ENCODE measurements at places on chromosomes 5 and 9.

- no peak for DNase-seq
Measured at GRCh38 chr5:91956738-91957137, 573.6 kb upstream of the ARRDC3 start.

GRCh38 chr5:42912184-42912798 lies 100.6 kb upstream of the SELENOP start:
- peak; percentile 32 for DNase-seq

- no peak for DNase-seq
Measured at GRCh38 chr9:37937366-37937765, 33.4 kb upstream of the SLC25A51 start.

DNA sequence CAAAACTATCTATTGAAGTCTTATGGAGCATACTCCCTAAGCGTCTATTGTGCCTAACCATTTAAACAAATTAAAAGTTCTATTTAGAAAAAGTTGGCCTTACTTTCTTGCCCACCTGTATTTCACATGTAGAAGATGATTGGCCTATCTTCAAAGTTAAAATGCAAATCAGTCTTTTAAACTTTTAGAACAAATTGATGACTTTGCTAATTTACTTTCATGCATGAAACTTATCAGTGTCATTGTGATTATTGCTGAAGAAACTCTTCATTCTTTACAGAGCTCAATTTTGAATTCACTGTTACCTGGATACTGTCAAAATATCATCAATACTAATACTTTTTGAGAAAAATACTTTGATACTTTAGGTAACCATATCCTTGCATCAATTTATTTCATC lies 216.1 kb downstream of the COX7C start:
- DNase-seq = no peak

DNA sequence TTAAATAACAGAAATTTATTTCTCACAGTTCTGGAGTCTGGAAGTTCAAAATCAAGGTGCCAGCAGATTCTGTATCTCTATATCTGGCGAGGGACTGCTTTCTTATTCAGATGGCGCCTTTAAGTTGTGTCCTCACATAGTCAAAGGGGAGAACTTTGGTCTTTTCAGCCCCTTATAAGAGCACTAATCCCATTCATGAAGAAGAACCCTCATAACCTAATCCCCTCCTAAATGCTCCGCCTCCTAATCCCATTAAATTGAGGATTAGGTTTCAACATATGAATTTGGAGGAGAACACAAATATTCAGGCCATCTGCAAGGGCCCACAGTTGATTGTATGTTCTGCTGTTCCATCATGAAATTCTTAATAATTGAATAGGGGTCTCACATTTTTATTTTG lies 10.8 kb upstream of the CCDC152 start:
- no peak for DNase-seq

GRCh38 chr5:37811866-37812265 lies 28.0 kb downstream of the GDNF start:
- DNase-seq = no peak

GRCh38 chr9:137150617-137151457 lies 11.9 kb downstream of the GRIN1 start:
- no peak for DNase-seq

DNA sequence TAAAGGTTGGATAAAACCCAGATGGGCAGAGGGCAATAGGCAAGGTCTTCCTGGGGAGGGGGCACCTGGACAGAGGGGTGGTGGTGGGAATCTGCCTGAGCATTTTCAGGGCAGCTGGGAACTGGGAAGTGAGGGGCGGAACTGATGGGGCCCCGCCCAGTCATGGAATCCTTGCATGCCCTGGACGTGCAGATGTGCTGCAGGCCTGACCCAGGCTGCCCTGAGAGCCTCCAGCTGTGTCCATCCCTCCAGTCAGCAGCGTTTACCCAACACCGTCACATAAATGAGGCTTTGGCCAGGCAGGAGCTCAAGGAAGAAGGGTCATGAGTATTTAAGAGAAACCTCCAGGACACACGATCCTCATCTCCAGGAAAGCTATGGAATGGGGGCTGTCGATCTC lies 70.3 kb downstream of the DAB2IP start:
- DNase-seq = no peak

DNA sequence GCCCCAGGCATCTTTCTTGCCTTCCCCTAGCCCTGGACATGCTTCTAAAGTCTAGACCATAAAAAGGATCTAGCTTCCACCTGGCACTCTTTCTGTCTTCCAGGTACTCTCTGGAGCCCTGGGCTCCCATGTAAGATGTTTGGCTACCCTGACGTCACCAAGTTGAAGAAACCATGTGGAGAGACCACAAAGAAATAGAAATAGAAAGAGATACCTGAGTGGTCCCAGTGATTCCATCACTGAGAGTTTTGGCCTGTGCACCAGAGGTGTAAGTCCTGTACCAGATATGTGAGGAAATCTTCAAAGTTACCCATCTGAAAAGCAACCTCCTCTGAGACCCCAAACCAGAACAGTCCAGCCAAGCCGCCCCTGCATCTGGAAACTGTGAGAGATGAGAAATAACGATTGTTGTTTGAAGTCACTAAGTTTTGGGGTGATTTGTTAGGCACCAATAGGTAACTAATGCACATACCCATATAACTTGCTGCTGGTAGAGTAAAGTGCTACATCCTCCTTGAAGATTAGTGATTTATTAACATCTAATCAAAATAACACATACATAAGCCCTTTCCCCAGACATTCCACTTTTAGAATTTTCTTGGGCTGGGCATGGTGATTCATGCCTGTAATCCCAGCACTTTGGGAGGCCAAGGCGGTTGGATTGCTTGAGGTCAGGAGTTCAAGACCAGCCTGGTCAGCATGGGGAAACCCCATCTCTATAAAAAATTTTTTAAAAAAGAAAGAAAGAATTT lies 85.7 kb upstream of the LHFPL2 start:
- no peak for DNase-seq

DNA sequence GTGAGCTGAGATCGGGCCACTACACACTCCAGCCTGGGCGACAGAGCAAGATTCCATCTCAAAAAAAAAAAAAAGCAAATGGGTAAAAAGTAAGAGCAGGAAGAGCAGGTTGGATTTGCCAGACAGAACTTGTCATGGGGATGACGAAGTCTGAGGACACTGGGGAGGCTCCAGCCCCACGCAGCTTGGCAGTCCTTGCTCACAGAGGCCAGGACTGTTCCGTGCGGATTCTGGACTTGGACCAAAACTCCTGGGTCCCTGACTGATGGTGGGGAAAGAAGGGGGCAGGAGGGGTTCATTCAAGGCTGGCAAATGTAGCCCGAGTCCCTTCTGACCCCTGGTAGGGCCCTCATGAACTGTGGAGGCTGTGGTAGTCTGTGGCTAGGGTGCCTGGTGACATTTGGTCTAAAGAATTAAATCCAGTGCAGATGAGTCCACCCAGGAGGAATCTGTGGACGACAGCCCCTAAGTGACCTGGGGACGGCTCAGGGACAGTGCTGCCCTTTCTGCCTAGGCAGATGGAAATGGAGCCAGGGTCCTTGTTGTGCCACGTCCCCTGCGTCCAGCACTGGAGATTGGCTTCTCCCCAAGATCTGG lies 3.1 kb downstream of the FGD3 start:
- no peak for DNase-seq

DNA sequence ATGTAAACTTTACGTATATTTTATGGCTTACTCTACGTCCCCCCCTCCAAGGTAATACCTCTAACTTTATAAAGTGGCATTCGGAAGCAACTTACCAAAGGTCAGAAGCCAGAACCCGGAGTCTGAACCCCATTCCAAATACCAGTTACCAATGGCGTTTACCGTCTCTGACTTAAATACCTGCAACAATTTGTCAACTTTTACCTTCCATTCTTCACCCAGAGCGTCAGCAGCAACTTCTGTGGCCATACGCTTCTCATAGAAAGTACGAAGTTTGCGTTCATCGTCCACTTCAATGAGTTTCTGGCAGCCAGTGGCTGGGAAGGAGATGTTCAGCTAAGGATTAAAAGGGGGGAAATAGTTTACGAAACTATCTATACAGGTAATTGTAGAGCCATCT lies 753 bp downstream of the RPS6 start:
- no peak for DNase-seq

GRCh38 chr9:91029650-91030361 lies 228.2 kb downstream of the SYK start:
- DNase-seq = no peak

DNA sequence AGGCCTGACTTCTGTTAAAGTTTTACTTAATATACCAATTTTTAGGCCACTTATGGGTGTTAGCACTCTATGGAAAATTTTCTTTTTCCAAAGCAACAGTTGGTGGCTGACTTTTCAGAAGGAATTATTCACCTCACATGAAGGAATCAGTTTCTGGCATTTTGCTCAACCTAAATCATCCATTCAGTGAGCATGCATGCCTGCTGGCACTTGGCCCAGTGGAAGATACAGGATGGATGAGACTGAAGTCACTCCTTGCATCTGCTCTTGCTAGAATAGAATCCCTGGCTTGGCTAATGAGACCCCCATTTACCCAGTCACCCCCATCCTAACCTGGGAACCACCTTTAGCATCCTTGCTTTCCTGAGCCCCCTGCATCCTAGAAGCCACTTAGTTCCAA lies 131.7 kb downstream of the WDR41 start:
- DNase-seq = no peak

DNA sequence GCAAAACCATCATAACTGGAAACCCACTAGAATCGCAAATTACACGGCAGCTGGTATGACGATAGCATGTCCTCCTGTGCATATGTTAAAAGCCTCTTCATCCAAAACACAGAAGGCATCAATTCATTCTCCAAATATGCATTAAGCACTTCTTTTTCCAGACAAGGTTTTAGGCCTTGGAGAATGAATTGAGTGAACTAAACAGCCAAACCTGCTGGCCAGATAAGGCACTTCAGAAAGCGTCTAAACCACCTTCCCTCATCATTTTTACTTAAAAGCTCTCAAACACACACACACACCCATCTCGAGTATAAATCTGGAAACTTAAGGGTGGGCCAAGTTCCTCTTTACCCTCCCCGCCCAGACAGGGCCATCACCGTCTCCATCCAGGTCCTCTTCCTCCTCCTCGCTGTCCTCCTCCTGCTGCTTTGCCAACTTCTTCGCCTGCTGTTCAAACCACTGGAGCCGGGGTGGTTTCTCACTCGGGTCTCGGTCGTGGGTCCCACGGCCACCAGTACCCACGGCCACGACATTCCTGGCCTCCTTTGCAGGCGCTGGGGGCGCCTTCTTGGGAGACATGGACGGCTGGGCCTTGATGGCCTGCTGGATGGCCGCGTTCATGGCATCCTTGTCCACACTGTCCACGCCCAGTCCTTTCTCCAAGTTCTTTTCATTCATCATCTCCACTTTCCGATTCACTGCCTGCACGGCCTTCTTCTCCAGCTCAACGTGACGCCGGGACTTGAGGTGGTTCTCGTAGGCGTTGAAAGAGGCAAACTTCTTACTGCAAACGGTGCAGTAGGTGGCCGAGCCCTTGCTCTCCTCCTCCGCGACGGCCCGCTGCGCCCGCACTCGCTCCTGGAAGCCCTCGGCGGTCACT lies 696 bp downstream of the ZNF622 start:
- DNase-seq = no peak

DNA sequence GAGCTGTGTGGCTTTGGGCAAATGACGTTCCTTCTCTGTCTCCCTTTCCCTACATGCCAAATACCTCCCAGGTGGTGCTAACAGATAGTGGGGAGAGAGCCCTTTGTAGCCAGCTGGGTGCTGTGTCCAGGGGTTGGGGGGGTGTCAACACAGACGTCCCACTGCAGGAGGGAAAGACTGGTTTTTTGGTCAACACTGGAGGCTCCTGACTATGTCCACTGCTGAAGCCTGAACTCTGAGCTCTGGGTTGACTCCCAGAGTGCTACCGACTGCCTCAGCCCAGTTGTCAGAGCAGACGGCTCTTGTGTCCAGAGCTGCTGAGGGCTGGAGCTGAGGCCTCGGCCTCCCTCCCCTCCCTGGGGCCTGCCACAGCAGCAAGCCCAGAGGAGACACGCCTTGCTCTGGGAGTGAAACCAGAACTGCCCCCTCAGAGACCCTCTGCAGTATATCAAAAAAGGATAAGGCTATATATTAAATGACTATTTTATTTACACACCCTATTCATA lies 14.8 kb upstream of the SLC25A51 start:
- DNase-seq = no peak

- no peak for DNase-seq
Measured at GRCh38 chr9:123174887-123175518, 93.4 kb downstream of the STRBP start.

- DNase-seq = no peak
Measured at GRCh38 chr5:37580106-37580505, 201.0 kb downstream of the WDR70 start.

- DNase-seq = no peak
Measured at GRCh38 chr5:41410737-41411136, 99.7 kb downstream of the PLCXD3 start.

- DNase-seq = no peak
Measured at GRCh38 chr5:104573949-104574709, 1011.5 kb upstream of the NUDT12 start.

GRCh38 chr9:26800322-26800721 lies 92.3 kb downstream of the CAAP1 start:
- DNase-seq = no peak

DNA sequence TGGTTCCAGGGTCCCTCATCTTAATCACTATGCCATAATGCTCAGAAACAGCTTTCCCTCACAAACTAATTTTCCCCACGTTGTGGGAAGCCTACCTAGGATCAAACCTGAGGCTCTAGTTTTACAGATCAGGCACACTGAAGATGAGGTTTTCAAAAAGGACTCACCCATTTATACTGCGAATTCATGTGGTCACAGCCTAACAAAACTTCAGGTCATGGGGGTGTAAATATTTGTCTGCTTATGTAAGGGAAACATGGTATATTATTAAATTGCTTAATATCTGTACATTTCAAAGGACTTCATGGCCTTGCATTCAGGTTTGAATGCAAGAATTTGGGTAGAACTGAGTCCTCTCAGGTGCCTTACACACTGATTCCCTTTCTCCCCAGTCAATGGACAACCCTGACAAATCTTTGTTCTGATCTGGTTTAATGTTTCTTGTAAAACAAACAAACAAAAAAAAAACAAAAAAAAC lies 12.1 kb downstream of the ZFAND5 start:
- DNase-seq = no peak

- no peak for DNase-seq
Measured at GRCh38 chr9:119698535-119698934, 329.3 kb upstream of the BRINP1 start.

- peak; percentile 27 for DNase-seq
Measured at GRCh38 chr5:128579093-128579492, 41.0 kb upstream of the FBN2 start.

GRCh38 chr9:14304259-14304658 lies 9.7 kb downstream of the NFIB start:
- no peak for DNase-seq

DNA sequence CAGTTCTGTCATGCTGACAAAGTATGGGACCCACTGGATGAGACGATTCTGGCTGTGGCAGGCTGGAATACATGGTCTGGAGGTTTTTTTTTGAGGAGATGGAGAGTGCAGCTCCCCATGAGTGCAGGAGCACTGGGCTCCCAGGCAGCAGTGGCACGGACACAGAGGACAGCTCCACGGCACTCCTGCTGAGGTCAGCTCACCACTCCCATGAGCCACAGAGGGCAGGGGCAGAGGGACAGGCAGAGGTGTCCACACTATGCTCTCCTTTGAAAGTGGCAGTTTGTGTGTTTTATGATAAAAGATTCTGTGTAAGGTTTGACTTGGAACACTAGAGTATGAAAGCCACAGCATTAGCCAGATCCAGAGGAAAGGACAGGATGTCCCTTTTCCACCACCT lies 114.4 kb downstream of the UBE2R2 start:
- DNase-seq = no peak

GRCh38 chr5:16140417-16140816 lies 39.2 kb downstream of the MARCHF11 start:
- DNase-seq = no peak

- DNase-seq = no peak
Measured at GRCh38 chr9:69496846-69497450, 171.9 kb downstream of the ENTREP1 start.

GRCh38 chr5:64771736-64772135 lies 3.0 kb downstream of the CWC27 start:
- DNase-seq = no peak

Measured in stromal cell of bone marrow (primary cell).